ENCODE measurements at places on chromosomes 6 and 20. TPM values are rescaled to one million over a fixed set of nuclear protein-coding genes. Genes with fewer than 3 reads are reported as not detected.

The COX4I2 gene
- total RNA-seq = not detected

The CCR6 gene
- total RNA-seq = 13.6 TPM

The PRRT1 gene
- 3.2 TPM for total RNA-seq

GRCh38 chr6:93420163-93420795 lies 920 bp upstream of the EPHA7 start:
- H3K27me3 ChIP-seq = peaks cover 34% of the 10 kb centered on the region
- no peak overlapping the region for H3K27ac ChIP-seq
- H3K4me1 ChIP-seq = peaks cover 15% of the 10 kb centered on the region
- H3K36me3 ChIP-seq = no peaks in the 10 kb centered on the region

DNA sequence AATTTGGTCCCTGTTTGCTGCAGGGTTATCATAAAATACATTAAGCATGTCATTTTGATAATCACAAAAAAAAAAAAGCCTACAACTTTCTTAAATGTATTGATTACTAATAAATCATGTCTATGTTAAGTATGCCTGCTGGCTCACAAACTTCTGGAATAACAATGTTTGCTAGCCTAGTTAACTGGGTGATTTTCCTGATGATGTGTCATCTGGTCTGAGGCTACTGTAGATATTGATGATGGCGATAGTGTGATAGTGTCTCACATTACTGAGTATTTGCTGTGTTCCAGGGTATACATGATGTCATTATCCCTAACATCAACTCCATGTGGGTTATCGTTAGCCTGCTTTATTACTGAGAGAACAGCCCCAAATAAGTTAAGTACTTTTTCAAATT lies 86.2 kb upstream of the VSTM2L start:
- peaks cover 4% of the 10 kb centered on the region for H3K36me3 ChIP-seq
- no peaks in the 10 kb centered on the region for H3K4me1 ChIP-seq

All from CD4-positive, alpha-beta T cell (primary cell).